AG08396 (cell line): ENCODE measurements at places on chromosomes 2 and 18.
A peak's percentile ranks its signal among the peaks of the same experiment; 100 is the strongest.

DNA sequence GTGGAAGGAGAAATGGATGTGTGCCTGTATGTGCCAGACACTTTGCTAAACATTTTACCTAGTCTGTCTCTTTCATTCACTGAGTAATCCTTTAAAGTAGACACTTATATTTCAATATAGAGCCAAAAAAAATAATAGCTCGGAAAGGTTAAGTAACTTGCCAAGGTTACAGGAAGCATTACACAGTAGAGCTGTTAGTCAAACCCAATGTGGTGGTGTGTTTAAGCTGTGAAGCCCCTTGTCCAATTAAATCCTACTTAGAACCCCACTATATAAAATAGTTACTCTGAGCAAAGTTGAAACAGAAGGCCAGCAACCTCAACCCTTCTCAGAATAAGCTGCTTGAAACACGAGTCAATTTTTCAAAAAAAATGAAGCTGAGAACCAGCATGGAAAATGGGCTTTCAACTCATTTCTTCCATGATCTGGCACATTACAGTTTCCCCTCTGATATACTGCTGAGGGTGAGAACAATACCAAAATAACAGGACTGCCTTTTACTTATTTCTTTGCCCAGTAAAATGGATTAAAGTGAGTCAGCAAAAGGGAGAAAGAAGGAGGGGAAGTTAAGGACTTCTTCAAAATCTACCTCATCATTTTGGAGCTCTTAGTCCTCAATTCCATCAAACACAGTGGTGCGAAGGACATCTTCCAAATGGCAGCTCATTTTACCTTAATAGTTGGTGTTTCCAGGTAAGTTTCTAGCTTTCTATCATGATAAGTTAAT is 7.9 kb downstream of the RDH14 start:
- no peak for DNase-seq

GRCh38 chr2:6941299-6942046 is 24.3 kb downstream of the RNF144A start:
- no peak for DNase-seq

- no peak for DNase-seq
Observed at GRCh38 chr18:27723168-27723567, 453.8 kb downstream of the CDH2 start.

DNA sequence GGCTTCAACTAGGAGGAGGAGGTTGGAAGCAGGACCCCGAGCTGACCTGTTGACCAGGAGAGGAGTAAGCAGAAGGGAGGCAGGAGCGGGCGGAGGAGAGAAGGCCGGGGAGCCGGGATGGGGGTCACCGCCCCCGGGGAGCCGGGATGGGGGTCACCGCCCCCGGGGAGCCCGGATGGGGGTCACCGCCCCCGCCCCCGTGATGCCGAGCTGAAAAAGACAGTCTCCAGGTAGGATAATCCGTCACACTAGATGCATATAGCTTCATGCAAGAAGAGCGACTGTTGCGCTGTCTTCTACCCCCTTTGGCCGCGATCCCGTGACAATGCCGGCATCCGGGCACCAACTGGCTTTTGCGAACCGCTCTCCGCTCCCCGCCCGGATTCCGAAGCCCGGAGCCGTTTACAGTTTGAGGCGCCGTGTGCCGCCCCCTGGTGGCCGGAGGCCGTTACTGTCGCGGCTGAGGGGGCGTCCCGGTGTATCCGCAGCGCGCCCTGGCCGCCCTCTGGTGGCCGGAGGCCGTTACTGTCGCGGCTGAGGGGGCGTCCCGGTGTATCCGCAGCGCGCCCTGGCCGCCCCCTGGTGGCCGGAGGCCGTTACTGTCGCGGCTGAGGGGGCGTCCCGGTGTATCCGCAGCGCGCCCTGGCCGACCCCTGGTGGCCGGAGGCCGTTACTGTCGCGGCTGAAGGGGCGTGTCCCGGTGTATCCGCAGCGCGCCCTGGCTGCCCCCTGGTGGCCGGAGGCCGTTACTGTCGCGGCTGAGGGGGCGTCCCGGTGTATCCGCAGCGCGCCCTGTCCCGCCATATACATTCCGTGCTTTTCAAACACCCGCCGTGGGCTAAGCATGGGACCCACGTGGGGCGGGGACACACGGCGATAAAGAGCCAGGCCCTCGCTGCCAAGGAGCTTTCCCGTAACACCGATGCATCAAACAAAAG is 89.6 kb downstream of the ACTR3 start:
- no peak for DNase-seq

DNA sequence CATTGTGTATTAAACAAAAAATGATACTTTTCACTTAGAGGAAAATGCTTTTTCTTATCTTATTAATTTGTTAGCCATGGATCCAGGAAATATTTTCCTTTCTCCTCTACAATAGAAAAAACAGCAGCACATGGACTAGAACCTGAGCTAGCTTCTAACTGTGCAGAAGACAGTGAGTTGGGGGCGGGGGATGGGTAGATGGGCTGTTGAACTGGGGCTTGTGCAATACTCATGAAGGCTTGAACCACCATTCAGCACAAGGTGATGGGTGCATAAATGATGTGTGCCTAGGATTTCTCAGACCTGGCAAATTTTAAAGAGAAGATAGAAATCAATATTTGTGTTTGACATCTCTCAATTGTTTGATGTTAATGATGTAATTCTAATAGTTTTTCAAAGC is 42.0 kb downstream of the COL5A2 start:
- DNase-seq, result no peak

- DNase-seq, result no peak
Observed at GRCh38 chr2:84550916-84551315, 34.6 kb downstream of the DNAH6 start.

DNA sequence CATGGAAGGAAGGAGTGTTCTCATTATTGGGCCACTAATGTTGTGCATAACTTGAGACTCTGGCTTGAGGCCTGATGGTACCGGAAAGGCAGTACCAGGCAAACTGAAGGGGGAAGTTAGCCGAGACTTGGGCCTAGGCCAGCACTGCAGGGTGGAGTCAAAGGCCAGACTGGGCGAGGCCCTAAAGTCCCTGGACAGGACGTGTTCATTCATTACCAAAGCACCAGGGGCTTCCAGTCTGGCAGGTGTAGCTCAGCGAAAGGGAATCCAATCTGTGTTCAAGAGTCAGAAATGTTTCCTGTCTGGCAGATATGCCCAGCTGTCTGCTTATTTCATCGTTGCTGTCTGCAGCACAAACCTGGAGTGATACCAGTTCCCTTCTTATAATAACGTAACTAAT is 4.7 kb upstream of the ITSN2 start:
- DNase-seq, result no peak

DNA sequence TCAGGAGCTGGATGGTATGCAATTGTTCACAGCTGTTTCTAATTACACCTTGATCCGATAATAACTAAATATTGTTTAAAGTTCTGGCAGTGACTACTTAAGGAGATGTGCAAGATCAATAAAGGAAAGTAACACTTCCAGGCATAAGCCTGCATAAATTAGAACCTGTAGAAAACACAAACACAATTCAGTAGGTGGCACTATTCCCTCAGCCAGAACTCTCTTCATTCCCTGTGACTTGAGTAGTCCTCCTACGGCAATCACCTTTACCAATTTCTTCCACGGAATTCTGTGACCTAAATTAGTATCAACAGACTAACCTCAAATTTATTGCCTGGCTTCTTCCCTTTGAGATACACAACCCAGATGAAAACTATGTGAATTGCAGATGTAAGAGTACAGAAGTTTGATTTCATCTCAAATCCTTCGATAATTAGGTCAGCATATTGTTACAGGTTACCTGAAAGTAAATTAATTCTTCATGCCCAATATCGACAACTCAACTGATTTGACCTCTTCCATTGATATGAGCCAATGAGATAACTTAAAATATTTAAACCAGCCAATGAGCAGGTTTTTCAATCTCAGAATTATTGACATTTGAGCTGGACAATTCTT is 137.8 kb downstream of the PID1 start:
- DNase-seq, result peak; percentile 22

DNA sequence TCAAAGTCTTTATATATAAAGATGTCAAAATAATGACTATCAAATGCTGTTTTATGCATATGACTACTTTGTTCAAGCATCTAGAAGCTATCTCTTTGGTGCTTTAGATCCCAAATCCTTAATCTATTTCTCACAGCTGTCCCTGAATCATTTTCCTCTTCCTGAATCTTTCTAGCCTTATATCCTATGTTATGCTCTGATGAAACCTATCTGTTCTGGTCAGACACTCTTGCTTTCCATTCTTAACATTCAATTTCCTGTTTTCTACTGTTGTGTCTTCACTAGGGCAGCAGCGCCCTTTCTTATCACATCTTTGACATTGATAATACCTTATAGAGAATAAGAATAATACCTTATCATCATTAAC is 6.3 kb upstream of the PARD3B start:
- DNase-seq, result no peak

- DNase-seq, result peak; percentile 81
Observed at GRCh38 chr2:174771631-174772471, 7.6 kb upstream of the CHRNA1 start.

DNA sequence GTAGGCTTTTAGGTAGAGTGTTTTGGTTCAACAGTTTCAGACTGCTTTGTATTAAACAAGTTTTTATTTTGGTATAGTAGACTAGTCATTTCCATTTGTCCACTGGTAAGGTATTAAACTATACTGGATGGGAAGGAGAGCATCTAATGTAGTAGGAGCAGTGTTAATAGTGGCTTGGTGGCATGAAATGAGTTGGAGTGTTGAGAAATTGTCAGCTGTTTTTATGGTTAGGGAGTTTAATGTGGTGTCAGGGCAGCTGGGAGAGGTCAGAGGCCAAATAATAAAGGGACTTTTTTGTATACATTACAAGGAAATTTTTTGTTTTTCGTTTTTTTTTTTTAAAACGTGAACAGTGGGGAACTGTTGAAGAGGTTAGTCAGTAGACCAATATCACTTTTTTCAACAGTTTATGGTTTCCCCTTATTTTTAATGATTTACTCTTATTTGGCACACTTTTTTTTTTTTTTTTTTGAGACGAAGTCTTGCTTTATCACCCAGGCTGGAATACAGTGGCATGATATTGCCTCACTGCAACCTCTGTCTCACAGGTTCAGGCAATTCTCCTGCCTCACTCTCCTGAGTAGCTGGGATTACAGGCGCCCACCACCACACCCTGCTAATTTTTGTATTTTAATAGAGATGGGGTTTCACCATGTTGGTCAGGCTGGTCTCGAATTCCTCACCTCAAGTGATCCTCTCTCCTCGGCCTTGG is 21.2 kb downstream of the ACTR3 start:
- DNase-seq, result no peak

- DNase-seq, result peak; percentile 12
Observed at GRCh38 chr2:165440367-165440766, 29.1 kb upstream of the CSRNP3 start.

GRCh38 chr2:162403884-162404283 is 60.0 kb downstream of the GCA start:
- peak; percentile 5 for DNase-seq

- no peak for DNase-seq
Observed at GRCh38 chr2:241882091-241882625, 12.6 kb downstream of the RTP5 start.

DNA sequence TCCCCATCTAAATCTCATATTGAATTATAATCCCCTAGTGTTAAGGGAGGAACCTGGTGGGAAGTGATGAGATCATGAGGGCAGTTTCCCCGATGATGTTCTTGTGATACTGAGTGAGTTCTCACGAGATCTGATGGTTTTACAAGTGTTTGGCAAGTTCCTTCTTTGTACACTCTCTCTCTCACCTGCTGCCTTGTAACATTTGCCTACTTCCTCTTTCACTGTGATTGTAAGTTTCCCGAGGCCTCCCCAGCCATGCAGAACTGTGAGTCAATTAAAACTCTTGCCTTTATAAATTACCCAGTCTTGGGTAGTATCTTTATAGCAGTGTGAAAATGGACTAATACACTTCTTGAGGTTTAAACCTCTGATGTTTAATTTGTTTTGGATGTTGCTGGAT is 177.5 kb downstream of the CD8B2 start:
- DNase-seq, result no peak

GRCh38 chr2:45857275-45857609 is 205.8 kb downstream of the PRKCE start:
- no peak for DNase-seq

DNA sequence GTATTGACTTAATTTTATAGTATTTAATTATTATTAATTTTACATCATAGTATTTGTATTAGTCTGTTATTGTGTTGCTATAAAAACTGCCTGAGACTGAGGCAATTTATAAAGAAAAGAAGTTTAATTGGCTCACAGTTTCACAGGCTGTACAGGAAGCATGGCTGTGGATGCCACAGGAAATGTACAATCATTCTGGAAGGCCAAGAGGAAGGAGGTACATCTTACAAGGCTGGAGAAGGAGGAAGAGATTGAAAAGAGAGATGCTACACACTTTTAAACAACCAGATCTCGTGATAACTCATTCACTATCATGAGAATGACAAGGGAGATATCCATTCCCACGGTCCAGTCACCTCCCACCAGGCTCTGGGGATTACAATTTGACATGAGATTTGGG is 2019.4 kb upstream of the PIK3C3 start:
- DNase-seq, result no peak

DNA sequence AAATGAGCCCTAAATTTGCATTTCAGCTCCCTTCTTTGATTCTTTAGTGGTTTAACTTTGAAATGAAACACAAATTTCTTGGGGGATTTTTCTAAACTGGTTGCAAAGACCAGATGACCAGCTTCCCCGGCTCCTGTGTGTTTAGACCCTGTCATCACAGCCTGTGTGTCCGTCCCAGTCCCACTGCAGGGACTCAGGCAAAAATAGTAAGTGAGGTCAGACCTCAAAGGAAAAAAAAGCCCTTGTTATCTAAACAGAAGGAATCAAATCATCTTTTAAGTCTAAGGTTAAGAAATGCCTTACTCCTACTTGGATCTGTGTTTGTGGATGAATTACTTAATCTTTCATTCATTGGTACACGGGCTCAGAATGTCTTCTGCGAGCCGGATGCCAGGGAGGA is 423.7 kb downstream of the LPIN1 start:
- no peak for DNase-seq

DNA sequence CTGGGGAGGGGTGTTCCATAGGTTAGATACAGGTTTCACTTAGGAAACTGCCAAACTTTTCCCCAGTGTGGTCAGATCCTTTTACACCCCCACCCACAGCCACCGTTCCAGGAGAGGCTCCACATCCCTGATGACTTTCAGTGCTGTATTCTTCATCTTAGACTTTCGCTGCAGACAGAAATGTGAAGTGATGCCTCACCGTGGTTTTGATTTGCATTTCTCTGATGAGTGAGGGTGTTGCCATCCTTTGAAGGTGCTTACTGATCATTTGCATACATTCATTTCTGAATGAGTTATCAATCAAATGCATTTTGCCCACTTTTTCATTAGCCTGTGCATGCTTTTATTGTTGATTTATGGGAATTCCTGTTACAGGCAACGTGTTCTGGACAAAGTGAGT is 14.9 kb downstream of the COPS9 start:
- DNase-seq, result no peak

DNA sequence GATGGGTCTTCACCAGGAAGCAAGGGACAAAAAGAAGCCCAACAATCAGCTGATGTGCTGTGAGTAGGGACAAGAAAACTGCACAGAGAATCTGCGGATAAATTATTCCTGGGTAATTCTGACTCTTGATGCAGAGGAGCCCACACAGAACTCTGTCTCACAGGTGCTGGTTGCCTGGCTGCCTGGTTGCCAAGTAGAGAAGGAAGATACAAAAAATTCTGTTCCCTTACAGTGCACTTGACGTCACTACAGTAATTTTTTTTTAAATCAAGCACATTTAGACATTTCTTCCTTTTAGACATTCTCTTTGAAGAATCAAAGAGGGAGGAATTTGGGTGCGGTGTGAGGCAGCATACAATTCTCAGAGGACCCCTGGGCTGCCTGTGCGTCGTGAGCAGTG is 152.1 kb upstream of the SIX3 start:
- no peak for DNase-seq

- DNase-seq, result no peak
Observed at GRCh38 chr2:230343747-230344146, 16.8 kb downstream of the SP140L start.

GRCh38 chr2:99613980-99614379 is 124.2 kb upstream of the REV1 start:
- no peak for DNase-seq
